ENCODE measurements at places on chromosomes 5 and 9.

- no peak for DNase-seq
These were observed 40.2 kb downstream of the MED10 start for GRCh38 chr5:6338135-6338534.

- no peak for DNase-seq
These were observed 166.8 kb upstream of the IER5L start for GRCh38 chr9:129344641-129345495.

GRCh38 chr9:121929893-121930875 is 162.9 kb downstream of the TTLL11 start:
- no peak for DNase-seq

DNA sequence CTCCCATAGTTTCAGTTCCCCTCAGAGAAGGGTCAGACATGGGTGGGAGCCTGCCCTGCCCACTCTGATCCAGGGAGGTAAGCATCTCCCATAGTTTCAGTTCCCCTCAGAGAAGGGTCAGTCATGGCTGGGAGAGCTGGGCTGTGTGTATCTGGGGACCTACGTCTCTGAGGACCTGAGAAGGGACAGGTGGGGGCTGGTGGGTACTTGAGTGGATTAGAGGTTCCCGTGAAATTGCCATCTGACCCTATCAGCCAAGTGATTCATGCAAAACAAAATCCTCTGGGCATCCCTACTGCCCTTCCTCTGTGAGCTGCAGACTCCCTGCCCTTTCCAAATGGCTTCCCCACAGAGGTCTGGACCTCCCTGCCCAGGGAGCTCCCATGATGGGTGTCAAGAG is 3.9 kb downstream of the ENHO start:
- DNase-seq, result no peak

GRCh38 chr9:128139621-128140020 is 9.6 kb upstream of the LCN2 start:
- no peak for DNase-seq

GRCh38 chr9:88753691-88754367 is 218.9 kb downstream of the NXNL2 start:
- DNase-seq, result no peak

- DNase-seq, result no peak
These were observed 29.0 kb upstream of the CDH18 start for GRCh38 chr5:20017021-20017420.

DNA sequence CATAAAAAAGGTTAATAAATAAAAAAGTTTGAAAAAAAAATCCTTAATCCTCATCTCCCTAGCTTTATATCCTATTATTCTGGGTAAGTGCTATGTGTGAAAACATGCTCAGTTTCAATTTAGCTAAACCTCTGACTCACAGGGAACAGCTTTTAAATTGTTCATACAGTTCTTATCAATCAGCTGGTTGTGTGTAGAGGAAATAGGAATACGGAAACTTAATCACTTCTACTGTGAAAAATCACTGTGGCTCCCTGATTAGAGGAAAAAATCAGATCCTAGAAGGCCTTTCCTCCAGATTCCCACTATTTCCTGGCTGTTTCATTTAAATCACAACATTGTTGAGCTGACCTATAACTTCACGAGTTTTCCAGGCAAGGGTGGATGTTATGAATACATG is 120.5 kb downstream of the MARCHF3 start:
- DNase-seq, result no peak

GRCh38 chr9:129435988-129436717 is 184.7 kb downstream of the C9orf50 start:
- DNase-seq, result no peak

GRCh38 chr9:125161284-125161918 is 18.1 kb upstream of the SCAI start:
- no peak for DNase-seq

- no peak for DNase-seq
These were observed 1233.4 kb upstream of the DMAC1 start for GRCh38 chr9:9033022-9033421.

GRCh38 chr5:14727428-14727865 is 62.9 kb downstream of the OTULIN start:
- DNase-seq, result peak; percentile 70

DNA sequence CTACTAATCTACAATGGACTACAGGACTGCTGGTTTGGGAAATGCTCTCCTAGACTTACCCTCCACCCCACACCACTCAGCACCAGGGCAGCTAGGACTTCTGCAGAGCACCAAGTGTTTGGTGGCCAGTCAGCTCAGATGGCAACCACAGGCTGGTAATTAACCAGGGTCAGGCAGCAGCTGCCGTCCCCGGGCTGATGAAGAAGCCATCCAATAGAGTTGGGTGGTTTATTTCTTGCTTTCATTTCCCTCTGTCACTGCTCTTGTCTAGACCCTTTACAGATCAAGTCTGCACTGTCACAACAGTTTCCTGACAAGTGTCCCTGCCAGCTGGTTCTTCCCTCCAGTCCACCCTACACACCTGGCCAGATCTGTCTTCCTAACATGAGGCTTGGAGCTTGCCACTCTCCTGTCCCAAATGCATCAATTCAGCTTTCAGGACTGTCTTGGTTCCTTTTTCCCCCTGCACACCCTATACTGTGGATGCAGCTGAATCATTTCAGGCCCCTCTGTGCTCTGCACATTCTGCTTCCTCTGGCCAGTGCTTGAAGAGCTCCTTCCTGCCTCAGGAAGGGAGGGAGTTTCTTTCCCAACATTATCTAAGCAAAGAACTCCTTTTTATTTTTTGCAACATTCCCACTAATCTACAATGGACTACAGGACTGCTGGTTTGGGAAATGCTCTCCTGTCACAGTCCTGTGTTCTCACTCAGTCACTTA is 30.2 kb upstream of the HSPA9 start:
- peak; percentile 3 for DNase-seq

GRCh38 chr5:135979510-135979909 is 24.7 kb upstream of the LECT2 start:
- DNase-seq, result no peak

DNA sequence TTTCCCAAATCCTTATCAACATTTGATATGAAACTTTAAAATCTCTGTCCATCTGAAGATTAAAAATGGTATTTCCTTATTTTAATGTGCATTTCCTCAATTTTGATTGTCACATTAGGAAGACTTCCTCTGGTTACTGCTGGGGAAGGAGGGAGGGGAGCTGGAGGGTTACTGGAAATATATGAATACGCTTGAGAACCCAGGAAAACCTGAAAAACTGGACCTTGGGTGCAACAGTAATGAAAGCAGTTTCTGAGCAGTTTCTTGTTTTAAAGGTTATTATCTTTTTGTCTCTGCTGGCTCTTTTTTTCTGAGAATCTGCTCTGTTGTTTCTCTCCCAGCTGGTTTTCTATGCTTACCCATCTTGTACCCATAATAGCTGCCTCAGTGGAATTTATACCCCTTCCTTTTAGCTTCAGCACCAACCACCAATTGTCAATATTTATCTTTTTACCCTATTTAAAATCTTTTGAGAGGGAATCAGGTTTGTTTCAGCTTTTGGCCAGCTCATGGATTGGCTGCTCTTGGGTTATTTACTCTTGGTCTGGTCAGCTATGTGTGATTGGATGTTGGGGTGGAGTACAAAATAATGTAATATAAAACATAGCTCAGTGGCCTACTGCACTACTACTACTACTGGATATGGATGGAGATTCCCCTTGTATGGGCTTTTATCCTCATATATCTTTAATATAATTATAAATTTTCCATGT is 67.4 kb downstream of the UNC13B start:
- DNase-seq, result no peak

DNA sequence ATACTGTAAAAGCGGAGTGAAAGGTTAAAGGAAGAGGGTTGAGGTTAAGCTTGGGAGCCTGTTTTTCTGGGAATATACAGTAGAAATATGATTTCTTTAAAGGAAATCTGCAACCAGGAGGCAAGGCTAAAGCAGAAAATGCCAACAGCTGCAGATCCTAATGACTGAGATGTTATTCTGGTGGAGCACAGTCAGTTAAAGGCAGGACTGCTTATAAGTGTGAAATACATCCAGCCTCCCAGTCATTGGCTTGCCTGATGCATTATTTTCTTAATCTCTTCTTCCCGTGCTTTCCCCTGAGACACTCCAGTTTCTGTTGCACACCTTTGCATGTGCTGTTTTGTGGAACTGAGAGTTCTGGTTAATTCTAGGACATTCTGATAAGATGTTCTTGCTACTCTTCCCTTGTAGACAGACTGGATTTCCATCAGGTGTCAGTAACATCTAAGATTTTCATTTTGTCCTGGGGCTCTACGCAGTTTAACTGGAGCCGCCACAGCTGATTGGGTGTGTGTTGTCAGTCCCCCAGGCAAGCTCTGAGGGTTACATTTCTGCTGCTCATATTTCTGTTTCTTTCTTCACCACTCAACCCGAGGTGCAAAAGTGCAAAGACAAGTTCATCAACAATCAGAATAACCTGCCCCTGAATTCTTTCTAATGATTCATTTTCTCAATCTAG is 44.4 kb downstream of the CAST start:
- DNase-seq, result no peak

DNA sequence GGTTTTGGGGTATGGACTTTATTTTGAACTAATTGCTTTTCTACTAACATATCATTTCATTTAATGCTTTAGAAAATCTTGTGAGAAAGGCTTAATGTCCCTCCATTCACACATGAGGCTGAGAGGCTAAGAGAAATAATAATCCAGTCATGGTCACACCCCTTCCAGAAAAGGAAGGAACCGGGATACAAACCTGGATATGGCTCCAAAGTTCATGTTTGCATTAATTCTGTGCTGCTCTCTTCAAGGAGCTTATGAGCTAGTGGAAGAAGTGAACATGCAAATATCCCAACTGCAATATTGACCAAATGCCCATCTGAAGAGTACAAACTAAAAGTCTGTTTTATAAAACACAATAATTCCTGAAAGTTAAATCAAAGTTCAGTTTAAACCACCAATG is 732.1 kb upstream of the RIOK2 start:
- no peak for DNase-seq

GRCh38 chr9:72826996-72827949 is 125.6 kb downstream of the ALDH1A1 start:
- no peak for DNase-seq

DNA sequence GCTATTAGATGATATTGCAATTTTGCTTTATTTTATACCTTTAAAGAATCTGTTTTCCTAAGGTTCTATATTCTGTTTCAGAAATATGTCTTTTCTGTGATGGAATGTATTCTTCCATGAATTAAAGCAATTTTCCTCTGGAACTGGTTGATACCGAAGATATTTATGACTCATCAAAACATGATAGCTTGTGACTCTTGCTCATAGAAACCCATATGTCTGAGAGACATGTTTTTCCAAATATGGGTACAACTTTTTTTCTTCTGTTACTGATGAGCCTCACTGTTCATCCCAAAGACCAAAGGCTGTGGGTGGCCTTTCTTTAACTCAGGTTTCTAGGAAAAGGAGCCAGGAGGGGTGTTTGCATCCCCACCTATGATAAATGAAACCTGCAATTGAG is 126.1 kb upstream of the PAPPA start:
- no peak for DNase-seq

- no peak for DNase-seq
These were observed 173.5 kb downstream of the ZNF608 start for GRCh38 chr5:124572971-124573370.

GRCh38 chr5:147446523-147446922 is 63.3 kb downstream of the DPYSL3 start:
- no peak for DNase-seq

DNA sequence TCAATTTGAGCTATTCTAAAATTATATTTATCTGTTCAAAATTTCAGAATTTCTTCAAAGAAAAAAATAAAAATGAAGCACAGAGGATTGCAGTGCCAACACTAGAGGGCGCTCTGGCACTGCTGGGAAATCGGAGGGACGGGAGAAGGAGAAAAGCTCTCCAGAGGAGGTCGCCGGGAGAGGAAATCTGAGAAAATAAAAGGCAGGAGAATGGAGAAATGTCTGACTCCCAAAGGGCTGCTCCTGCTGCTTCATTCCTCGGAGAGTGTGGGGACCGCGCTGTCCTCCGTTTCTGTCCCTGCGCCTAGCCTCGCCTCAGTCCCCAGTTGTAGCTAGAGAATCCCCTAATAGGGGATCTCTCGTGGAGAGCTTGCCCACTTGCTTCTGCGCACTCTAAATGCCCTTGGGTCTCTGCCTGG is 40.0 kb upstream of the ARSB start:
- DNase-seq, result peak; percentile 0

GRCh38 chr5:77984587-77984986 is 208.4 kb upstream of the TBCA start:
- DNase-seq, result no peak

DNA sequence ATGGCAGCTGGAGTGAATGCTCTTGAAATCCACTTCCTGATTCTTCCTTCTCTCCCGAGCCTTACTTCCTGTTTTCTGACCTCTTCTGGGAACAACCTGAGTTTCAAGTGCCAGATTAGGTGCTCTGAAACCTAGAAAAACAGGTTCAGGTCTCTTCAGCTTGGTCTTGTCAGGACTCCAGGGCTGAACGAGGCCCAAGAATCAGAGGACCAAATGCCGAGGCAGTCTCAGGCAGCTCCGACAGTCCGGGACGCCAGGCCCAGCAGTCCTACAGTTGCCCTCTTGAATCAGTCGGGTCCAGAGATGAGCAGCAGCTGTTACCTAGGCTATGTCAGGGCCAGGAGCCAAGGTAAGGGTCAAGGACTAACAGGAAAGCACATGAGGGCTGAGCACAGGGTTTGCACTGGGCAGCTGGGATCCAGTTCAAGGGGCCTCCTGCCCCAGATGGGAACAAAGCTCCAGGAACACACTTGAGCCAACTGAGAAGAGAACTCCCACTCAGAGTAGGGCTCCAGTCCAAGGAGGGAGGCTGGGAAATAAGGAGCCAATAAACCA is 38.3 kb upstream of the ADRA1B start:
- no peak for DNase-seq

DNA sequence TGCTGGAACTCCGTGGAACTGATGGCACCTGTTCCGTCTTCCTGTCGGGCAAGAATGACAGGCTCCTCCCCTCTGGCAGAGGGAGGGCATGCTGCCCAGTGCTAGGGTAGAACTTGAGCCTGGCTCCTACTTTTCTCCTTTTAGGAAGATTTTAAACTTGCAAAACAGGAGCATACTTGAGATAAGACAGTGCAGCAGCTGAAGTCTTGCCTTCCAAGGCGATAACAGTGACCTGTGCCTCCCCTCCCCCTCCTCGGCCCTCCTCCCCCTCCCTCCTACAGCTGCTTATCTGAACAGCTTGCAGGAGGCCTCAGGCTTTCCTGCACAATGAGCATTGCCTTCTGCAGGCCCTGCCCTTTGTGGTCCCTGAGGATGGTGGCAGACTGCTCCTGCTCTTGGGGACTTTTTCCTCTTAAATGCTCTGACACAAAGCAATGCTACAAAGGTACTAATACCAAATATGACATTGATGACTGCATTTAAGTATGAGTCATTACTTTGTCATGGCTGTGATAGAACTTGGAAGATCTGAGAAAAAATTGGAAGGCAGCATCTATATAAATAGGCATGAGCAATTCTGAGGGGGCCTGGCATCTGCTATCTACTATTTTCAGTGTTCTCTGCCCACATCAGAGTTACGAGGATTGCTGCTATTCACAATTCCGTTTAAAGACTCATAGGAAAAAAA is 2.0 kb downstream of the GADD45G start:
- no peak for DNase-seq

GRCh38 chr9:81395676-81396054 is 293.7 kb downstream of the TLE1 start:
- DNase-seq, result no peak

- DNase-seq, result no peak
These were observed 34.4 kb downstream of the MAP1B start for GRCh38 chr5:72141440-72142355.

- no peak for DNase-seq
These were observed 8.6 kb downstream of the MFAP3 start for GRCh38 chr5:154047324-154047723.

All from NCI-H510A (cell line).